Cerebellum (tissue), 4 donors: ENCODE measurements at places on chromosomes 12 and 14.

GRCh38 chr12:64044191-64044590 is 177.9 kb downstream of the KICS2 start:
- DNase-seq = no peak

DNA sequence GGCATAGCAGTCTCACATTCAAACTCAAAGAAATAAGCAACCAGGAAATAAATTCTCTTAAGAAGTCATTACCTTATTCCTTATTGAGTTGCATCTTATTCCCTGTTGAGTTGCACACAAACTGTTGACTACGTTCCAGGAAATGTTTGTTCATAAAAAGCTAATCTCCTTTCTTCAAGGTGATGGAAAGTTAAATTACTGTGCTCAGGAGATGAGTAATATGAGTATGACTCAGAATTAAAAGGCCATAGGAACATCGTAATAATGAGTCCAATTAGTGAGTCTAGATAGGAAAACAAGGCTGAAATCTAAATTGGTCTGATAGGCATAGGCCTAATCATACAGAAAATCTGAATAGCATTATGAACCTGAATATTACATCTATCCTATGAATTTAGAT is 203.1 kb downstream of the SLC2A13 start:
- no peak for DNase-seq

DNA sequence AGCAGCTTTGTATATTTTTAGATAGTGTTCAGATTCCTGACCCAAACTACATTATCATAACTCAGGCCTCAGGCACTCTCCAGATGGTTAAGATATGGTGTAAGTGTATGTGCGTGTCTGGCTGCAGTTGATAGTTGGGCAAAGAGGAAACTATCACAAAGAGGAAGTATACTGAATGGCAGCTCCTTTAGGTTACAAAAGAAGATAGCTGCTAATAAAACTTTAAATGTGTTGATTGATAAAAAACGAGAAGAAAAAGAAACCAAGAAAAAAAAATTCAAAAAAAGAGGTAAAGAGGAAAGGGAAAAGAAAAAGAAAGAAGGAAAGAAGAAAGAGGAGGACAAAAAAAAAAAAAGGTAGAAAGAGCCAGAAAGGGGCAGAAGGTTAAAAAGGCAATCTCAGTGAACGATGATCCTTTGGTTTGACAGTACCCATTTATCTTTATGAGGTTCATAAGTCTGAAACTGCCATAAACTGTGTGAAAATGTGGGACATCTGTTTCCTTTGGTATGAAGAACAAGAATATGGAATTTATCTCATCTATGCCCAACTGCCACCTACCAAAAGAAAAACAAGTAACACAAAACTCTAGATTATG is 42.2 kb downstream of the TAOK3 start:
- no peak for DNase-seq

GRCh38 chr12:47590771-47591360 is 115.0 kb downstream of the RPAP3 start:
- DNase-seq = no peak

- DNase-seq = no peak
Measured at GRCh38 chr14:37721976-37722659, 126.7 kb downstream of the TTC6 start.

- no peak for DNase-seq
Measured at GRCh38 chr12:90343966-90344365, 611.0 kb downstream of the CCER1 start.

DNA sequence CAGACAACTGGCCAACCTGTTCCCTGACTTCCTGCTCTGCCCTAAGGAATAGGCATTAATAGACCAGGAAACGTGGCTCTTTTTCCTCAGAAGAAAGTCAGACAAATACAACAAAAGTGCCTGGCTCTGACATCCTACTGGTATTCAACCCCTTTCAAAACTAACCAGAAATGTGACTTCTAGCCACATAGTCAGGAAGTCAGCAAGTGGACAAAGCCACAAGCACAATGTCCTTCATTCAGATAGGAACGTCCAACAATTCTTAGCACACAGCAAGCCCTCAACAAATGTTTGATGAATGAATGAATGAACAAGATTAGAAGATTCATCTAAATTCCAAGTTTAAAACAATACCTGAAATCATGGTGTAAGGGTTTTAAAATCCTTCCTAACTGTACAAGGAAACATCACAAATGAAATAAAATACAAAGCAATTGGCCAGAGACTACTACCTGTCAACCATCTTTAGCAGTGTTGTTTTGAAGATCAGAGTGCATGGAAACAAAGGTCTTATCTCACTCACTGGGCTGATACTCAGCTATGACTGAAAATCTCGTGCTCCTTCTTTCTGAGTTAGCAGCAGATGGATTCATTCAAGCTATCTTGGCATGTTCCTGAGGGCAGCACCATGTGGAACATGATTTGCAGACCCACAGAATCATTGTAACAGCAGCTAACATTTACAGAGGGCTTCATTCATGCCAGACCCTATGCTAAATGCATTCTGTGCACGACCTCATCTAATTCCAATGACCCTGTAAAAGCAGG is 16.5 kb downstream of the APPL2 start:
- DNase-seq = no peak

DNA sequence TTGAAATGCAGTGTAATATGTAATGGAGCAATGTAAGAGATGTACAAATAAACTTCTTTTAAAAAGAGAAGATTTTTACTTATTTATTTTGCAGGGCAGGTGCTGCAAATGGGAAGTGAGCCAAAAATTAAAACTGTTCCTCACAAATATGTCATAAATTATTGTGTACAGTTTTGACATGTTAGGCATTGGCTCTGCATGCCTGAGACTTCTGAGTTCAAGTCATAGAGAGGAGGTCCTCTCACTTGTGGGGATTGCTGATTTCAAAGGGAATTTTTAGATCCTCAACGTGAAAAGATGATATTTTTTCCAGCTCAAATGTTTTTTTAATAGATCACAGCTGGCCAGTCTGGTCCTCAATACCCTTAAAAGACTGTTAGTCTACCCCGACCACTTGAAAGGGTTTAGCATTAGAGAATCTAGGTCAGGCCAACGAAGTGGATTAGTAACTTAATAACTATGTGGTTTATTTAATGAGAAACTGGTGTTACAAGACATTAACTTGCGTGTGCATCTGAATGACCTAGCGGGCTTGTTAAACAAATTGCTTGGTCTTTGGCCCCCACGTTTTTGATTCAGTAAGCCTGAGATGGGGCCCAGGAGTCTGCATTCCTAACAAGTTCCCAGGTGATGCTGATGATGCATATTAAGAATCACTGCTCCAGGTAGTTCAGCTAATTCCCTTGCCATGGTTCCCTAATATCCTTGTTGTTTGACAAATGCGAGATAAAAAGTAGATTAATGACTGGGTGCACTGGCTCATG is 30.9 kb upstream of the WDR89 start:
- no peak for DNase-seq

- DNase-seq = no peak
Measured at GRCh38 chr12:116672842-116673516, 64.9 kb downstream of the SPRING1 start.

DNA sequence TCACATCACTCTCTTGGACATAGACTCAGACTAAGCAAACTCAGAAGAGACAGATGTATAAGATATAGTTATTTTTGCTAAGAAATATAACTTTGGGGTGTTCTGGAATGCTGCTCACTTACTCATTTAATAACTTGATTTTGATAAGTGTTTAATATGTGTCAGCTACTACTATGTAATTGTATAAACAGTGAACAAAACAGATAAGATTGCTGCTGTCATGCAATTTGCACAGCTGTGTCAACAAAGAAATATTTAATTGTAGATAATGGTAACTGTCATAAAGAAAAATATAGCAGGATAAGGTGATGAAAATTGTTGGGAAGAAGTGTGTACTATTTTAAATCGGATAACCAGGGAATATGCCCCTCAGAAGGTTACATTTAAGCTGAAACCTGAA is 84.1 kb upstream of the ZDHHC17 start:
- no peak for DNase-seq

DNA sequence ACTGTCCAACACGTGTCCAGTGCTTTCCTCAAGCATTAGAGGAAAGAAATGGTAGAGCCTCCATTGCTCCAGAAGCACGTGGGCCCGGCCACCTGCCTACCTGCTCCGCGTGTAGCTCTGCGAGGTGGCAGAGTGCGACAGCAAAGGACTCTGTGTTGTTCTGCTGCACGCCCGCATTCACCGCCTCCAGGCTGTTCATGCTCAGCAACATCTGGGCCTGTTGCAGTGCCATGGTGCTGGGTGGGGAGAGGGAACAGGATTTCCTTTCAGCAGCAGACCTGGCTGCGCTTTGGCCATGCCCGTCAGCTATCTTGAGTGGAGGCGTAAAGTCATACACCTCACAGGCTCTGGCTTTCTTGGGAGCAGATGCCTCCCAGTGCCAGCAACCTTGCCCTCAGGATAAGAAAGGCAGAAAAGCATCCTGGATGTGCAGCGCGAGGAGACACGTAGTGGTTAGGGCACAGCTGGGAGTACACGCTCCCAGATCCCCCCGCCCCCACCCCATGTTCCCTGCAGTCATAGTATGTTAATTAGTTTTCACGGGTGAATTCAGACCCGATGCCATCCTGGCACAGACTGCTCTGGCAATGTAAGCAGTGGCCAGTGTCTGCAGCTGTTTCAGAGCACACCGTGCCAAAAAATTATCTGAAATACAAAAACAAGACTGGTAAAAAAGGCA is 25.1 kb downstream of the ANAPC5 start:
- DNase-seq = no peak

- no peak for DNase-seq
Measured at GRCh38 chr12:49537231-49537751, 1.5 kb upstream of the KCNH3 start.

DNA sequence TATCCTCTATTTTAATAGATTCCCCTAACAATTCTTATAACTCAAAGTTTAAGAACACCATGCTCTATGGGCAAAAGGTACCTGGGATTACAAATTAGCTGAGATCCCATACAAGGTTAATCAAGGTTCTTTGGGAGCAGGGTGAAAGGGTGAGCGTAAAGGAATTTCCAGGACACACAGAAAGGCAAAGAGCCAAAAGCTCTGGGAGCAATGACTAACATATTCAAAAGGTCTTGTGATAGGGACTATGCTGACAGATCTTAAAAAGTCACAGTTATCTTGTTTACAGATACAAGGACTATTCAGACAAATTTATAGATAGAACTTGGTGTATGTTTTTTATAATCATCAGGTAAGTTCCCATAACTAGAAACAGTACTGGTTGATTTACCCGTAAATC is 19.5 kb upstream of the PPFIBP1 start:
- DNase-seq = no peak
